Activated gamma-delta T cell treated with Interleukin-2 at 50 U/mL for 16 hours (primary cell): ENCODE measurements at places on chromosomes 3 and 15.

DNA sequence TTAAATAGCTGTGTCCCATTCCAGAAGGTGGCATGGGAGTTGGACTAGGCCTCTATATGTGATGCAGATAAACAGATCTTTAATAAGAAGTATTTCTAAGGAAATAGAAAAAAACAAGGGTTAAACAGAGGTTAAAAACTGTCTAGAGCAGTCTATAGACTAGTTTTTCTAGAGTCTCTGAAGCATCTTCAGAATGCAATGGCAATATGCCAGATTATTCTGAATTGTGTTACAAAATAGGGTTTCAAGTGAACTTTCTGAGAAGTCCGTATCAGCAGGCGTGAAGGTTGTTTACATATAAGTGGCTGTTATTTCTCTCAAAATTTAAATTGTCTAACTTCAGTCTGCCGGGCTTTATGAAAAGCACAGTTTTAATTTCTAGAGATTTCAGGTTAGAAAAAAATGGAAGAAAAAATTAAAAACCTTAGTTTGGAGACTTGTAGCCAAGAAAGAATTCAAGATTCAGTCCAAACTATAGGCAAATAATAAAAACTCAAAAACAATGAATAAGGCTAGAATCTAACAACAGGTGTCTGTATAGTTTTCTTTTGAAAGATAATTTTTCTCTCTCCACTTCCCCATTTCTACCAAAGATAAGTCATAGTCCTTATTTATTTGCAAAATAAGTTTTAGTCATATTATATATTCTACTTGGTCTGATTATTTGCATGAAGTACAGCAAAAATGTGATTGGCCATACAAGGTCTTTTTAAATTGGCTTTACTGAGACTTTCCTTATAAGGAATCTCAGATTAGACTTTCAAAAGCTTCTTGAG is 55.2 kb downstream of the OSTN start:
- DNase-seq = no peak

DNA sequence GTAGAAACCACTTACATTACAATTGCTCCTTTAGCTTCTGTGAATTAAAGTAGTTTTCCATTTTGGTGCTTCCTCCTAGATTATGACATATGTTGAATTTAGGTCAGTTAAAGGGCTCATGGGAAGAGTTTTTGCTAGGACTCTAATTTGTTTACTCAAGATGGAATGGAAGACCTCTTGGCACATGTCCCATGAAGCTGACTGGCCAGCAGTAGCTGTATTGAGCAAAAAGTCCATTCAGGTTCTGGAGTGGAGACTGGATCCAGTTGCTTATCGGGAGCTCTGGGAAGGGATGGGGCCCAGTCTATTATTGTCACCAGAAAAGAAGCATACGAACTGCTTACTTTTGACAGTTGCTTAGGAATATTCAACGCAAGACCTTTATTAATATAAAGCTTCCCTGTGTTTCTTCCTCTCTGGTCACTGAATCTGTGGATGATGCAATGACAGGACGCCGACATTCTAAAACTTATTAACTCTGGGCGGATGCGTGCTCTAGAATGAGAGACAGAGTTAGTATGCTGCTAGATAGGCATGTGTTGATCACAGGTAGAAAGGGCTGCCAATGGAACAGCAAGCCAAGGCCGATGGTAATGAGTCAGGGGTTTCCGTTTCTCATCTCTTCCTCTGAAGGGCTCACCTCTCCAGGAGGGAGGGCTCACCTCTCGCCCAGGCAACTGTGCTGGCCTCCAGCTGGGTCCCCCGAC is 155.8 kb downstream of the NR1D2 start:
- DNase-seq = no peak

- no peak for DNase-seq
Observed at GRCh38 chr3:38800511-38800910, 15.5 kb downstream of the SCN10A start.

- DNase-seq = no peak
Observed at GRCh38 chr3:64179860-64180259, 45.4 kb downstream of the PRICKLE2 start.

DNA sequence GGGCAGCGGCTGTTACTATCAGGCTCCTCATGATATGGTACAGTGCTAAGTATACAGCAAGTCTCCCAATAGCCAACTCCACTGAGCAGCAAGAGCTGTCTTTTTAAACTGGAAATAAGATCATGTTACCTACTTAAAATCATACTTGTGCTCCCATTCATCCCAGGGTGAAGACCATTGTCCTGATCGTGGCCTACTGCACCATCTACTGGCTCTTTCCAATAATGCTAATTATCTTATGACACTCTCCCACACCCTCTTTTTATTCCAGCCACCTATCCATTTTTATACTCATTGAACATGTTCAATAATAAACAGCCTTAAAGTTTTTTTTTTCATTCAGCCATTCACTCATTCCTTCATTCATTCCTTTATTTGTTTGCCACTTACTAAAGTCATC is 117.7 kb downstream of the GBE1 start:
- no peak for DNase-seq

DNA sequence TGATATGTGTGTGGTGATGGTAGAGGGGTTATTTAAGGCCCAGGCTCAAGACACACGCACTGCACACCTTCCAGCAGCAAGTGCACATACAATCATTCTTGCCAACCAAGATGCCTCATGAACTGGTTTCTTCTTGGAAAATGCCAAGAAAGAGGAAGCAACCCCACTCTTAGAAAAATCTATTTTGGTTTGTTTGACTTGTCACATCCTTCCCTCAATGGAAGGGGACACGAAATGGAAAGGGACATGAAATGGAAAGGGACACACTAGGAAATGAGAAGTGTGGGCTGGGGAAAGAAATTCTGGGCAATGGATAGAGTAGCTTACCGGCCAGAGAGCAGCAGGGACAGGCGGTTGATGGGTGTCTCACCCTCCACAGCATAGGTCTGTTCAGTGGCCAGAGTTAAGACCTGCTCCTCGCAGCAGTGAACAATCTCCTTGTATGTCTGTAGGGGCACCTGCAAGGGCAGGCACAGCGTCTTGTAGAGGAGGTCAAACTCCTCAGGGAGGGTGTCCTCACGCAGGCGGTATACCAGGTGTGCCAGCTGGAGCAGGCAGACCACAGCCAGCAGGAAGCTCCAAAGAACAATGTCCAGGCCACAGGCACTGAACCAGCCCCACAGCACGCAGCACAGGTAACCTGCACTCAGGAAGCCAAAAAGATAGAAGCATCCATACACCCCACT is 640 bp downstream of the POPDC2 start:
- DNase-seq = no peak

DNA sequence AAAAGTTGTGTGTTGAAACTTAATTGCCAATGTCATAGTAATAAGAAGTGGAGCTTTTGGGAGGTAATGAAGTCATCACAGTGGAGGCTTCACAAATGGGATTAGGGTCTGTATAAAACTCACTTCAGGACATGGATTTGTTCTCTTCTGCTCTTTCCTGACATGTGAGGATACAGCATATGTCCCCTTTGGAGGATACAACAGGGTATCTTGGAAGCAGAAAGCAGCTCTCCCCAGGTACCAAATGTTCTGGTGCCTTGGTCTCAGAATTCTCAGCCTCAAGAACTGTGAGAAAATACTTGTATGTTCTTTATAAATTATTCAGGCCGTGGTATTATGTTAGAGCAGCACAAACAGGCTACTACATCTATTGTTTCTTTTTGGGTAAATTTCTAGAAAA is 210.9 kb downstream of the DIPK2A start:
- no peak for DNase-seq

- no peak for DNase-seq
Observed at GRCh38 chr15:81184188-81184587, 12.5 kb upstream of the IL16 start.

GRCh38 chr15:65081270-65081669 is 4.7 kb downstream of the KBTBD13 start:
- no peak for DNase-seq

- DNase-seq = no peak
Observed at GRCh38 chr3:115325539-115325938, 178.5 kb upstream of the ZBTB20 start.

- DNase-seq = no peak
Observed at GRCh38 chr15:91863621-91864255, 10.2 kb downstream of the SLCO3A1 start.

- no peak for DNase-seq
Observed at GRCh38 chr15:91445695-91446228, 345.7 kb downstream of the SV2B start.

- peak; percentile 58 for DNase-seq
Observed at GRCh38 chr3:146544002-146544928, at the start of gene PLSCR1. TSS of gene PLSCR1 (minus strand) at chr3:146544607. CDS start at chr3:146536552, 8,055 bp downstream.

DNA sequence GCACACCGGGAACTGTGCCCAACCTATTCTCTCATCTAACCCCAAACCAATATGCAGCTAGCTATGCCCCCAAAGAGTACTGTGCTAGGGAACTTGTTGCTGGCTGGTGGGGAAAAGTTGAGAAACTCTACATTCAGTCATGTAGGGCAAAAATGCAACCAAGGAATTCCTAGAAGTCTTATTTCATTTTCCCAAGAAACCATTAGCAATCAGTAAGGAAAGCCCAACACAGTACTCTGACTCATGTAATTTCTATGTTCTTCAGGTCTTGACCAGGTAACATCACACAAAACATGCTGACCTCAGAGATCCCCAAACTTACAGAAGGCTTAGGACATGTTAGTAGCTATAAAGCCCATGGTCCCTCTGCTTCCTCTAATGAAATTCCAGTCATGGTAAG is 52.1 kb downstream of the TASOR start:
- no peak for DNase-seq

GRCh38 chr3:41033956-41034519 is 165.3 kb upstream of the CTNNB1 start:
- DNase-seq = no peak

GRCh38 chr15:63019511-63020109 is 22.9 kb upstream of the TPM1 start:
- no peak for DNase-seq

- DNase-seq = no peak
Observed at GRCh38 chr15:77838595-77838994, 205.9 kb upstream of the LINGO1 start.

GRCh38 chr3:88434001-88434400 is 284.2 kb downstream of the C3orf38 start:
- no peak for DNase-seq

DNA sequence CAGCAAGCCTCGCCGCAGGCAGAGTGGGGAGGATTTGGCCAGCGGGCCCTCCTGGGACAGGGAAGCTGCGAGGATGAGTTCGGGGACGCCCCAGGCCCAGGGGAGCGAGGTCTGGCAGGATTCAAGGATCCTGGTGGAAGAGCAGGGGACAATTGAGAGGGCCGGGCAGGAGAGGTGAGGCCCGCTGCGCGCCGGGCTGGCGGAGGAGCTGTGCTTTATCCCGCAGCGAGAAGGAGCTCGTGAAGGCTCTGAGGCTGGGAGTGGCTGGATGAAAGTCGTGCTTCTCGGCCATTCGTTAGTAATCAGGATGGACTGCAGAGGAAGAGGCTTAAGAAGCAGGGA is 3.6 kb downstream of the SLC51A start:
- DNase-seq = no peak

GRCh38 chr3:159839561-159840379 is 148.9 kb upstream of the IL12A start:
- DNase-seq = no peak

DNA sequence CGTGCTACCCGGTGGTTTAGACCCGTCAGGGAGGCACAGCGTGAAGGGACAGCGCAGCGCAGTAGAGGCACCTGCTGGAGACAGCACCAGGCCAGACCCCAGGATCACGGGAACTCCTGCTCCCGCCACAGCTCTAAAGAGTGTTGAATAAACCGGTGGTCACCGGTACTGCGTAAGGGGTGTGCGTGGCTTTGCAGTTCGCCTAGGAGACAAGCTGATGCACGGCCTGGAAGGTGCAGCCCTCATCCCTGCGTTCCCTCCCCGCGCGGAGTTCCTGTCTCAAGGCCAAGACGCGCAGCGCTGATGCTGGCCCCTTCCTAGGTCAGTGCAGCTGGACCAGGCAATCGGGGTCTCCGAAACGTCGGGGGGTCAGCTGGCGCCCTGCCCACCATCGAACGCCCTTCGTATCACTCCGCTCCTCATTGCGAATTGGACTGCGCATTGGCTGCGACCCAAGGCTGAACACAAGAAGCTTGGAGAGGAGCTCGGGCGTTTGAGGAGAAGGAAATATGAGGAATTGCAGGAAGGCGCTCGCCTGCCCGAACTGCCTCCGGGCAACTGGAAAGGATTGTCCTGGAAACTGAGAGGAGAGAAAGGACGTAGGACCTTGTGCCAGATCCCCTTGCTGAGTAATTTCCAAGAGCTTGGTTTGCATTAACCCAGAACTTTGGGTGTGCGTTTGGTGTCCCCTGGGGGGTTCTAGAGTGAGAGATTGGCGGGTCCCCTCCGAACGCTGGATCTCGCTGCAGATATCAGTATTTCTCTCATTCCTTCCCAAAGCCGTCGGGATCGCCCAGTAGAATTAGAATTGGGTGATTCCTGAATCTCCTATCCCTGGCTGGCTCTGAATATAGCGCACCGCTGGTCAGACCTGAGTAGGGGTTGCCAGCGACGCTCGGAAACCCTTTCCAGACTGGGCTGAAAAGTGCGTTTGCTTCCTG is 2.3 kb upstream of the SOX14 start:
- DNase-seq = no peak

- DNase-seq = no peak
Observed at GRCh38 chr3:42742688-42743087, 30.4 kb downstream of the CCDC13 start.

- DNase-seq = no peak
Observed at GRCh38 chr15:90000186-90001001, 730 bp upstream of the ZNF710 start.

- no peak for DNase-seq
Observed at GRCh38 chr15:34233614-34234013, 8.8 kb downstream of the EMC4 start.

GRCh38 chr15:83304861-83305703 is 20.6 kb upstream of the BNC1 start:
- no peak for DNase-seq

GRCh38 chr3:22621205-22621809 is 581.8 kb upstream of the UBE2E2 start:
- no peak for DNase-seq

GRCh38 chr3:140088513-140088912 is 153.5 kb downstream of the CLSTN2 start:
- no peak for DNase-seq

GRCh38 chr3:73954506-73954905 is 329.8 kb upstream of the PDZRN3 start:
- DNase-seq = no peak

- DNase-seq = no peak
Observed at GRCh38 chr3:134754768-134755559, 40.1 kb upstream of the EPHB1 start.

DNA sequence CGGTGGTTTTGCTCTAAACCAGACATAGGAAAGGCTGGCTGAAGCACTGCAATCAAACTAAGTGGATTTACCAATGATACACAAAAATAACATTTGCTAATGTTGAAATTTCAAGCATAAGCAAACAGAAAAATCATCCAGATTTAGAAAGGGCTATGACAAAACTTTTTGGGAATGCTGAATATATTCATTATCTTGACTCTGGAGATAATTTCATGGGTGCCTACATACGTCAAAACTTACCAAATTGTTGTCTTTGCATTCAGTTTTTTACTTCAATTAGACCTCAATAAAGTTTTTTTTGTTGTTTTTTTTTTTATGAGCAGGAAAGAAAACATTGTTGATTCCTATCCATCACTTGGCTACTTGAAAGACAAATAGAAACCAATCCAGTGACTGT is 140.8 kb downstream of the NR2E3 start:
- no peak for DNase-seq
